Vein endothelial cell (primary cell): ENCODE measurements at places on chromosomes 12 and 14. TPM values are rescaled to one million over a fixed set of nuclear protein-coding genes. Genes with fewer than 3 reads are reported as not detected.

The RND1 gene
- total RNA-seq: 3.9 TPM in 2 replicates

The NFE2 gene
- not detected in 2 replicates for total RNA-seq

The OR11G2 gene
- total RNA-seq: not detected in 2 replicates

The CCDC198 gene
- total RNA-seq: not detected in 2 replicates

The KCNC2 gene
- not detected in 2 replicates for total RNA-seq

The EPYC gene
- not detected in 2 replicates for total RNA-seq

The RD3L gene
- not detected in 2 replicates for total RNA-seq

The PPFIA2 gene
- not detected in 2 replicates for total RNA-seq

The KRT80 gene
- total RNA-seq: 2.4 and 7.2 TPM in 2 replicates

The BICDL1 gene
- total RNA-seq: not detected in 2 replicates

The KLRC2 gene
- not detected in 2 replicates for total RNA-seq

The ERC1 gene
- total RNA-seq: 34.7 and 35.3 TPM in 2 replicates

The RNFT2 gene
- 1.3 and 2.7 TPM in 2 replicates for total RNA-seq

The KCNMB4 gene
- total RNA-seq: 0.65 and 0.86 TPM in 2 replicates

The RPGRIP1 gene
- total RNA-seq: not detected in 2 replicates

The ERBB3 gene
- total RNA-seq: 0.33 and 0.48 TPM in 2 replicates

The ATP23 gene
- total RNA-seq: 5.1 and 5.6 TPM in 2 replicates

The PEX5 gene
- total RNA-seq: 31.0 and 36.3 TPM in 2 replicates

The ANKS1B gene
- total RNA-seq: 0.48 and 0.65 TPM in 2 replicates

The SDSL gene
- 2.0 and 4.2 TPM in 2 replicates for total RNA-seq

The LRRC43 gene
- total RNA-seq: 2.4 and 3.3 TPM in 2 replicates

The CKAP4 gene
- 148 and 167 TPM in 2 replicates for total RNA-seq
